ENCODE measurements at places on chromosomes 11 and 22.

DNA sequence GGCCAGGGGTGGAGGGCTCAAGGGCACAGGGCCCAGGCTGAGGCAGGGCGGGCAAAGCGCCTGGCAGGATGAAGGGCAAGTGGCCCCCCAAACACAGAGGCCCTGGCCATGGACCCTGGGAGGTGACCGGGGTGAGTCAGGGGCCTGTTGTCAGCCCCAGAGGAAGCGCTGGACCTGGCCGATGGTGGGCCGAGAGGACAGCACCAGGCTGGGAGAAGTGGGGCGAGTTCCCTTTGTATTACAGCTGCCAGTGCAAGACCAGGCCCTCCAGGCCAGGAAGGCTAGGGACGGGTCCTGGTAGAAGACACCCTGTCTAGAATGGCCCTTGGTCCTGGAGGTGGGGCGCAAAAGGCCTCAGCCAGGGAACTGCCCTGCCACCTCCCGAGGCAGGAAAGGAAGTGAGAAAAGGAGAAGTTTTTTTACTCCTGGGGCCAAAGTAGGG, 12.8 kb downstream of the CXCR5 start:
- no peak for DNase-seq

- no peak for DNase-seq
Observed at GRCh38 chr22:46862418-46863324, 100.2 kb downstream of the TBC1D22A start.

DNA sequence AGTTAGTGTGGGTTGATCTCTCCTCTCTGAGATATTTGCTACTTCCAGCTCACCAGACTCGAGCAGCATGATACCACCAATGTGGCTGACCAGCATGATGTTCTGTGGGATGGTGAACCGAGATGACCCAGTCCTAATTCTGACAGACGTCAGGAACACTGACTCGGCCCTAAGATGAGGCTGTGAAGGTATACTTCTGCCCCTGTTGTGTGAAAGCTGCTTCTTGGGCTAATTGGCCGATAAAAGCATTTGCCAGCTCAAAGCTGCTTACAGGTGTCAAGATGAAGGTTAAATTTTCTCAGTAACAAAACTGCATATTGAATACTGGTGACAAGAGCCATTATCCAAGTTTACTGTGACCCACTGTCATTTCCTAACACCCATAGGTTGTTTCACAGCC, 151.4 kb downstream of the BRD1 start:
- no peak for DNase-seq

- no peak for DNase-seq
Observed at GRCh38 chr11:117191680-117192400, 7.3 kb upstream of the TAGLN start.

- no peak for DNase-seq
Observed at GRCh38 chr11:71937826-71938225, 9.0 kb downstream of the RNF121 start.

DNA sequence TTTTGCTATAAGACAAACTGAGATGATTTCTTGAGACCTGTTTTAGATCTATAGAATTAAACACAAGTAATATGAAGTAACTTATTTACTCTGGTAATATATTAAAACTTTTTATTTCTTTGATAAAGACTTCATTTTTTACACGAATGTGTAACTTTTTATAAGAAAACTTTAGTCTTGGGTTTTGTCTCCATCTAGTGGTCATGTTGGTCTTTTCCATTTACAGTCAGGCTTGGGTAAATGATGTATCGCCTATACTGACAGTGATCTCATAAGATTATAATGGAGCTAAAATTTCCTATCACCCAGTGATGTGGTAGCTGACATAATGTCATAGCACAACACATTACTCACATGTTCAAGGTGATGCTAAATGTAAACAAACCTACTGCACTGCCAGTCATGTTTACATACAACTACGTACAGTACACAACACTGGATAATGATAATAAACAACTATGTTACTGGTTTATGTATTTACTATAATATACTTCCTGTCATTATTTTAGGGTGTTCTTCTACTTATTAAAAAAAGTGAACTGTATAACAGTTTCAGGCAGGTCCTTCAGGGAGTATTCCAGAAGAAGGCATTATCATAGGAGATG, 7.5 kb upstream of the C11orf97 start:
- DNase-seq: no peak

GRCh38 chr11:68950270-68950669, 30.5 kb downstream of the MRGPRD start:
- no peak for DNase-seq

GRCh38 chr11:61124574-61125309, 22.5 kb downstream of the CD5 start:
- DNase-seq: no peak

DNA sequence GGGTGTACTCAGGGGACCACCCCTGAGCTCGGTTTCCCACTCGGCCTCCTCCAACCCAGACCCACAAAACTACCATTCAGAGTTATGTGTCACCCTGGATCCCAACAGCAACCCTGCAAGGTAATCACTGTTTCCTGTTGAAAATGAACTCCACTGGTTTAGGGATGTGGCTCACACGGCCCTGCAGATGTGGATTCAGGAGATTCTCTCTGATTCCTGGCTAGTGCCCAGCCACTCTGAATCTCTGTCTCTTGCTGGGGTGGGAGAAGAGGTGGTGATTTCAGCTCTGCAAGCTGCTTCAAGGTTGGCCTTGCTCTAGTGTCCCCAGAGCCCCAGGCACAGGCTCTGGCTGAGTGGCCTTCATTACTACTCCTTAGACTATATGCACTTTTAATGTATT, 1231.6 kb downstream of the TBC1D22A start:
- DNase-seq: no peak

- DNase-seq: no peak
Observed at GRCh38 chr11:102111787-102112508, 1.7 kb downstream of the YAP1 start.

- no peak for DNase-seq
Observed at GRCh38 chr11:118565051-118565450, 680 bp downstream of the IFT46 start.

DNA sequence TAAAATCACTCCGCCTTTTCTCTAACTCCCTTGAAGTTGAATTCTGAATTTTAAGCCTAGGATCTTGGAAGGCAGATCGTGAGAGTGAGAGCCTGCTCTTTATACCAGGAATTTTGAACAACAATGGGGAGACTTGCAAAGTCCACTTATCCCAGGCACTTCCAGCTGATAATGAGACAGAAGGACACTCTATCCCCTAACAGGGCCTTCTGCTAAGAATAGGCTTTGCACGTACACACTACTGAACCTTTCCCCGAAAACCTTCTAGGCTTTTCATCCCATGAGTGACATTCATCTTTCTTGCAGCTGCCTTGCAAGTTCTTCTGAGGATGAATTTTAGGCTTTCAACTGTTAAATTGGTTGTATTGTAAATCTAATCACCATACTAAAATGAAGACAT, 44.0 kb upstream of the WT1 start:
- no peak for DNase-seq

Measured in central memory CD8-positive, alpha-beta T cell (primary cell).